ENCODE measurements at places on chromosomes 6 and 20.

DNA sequence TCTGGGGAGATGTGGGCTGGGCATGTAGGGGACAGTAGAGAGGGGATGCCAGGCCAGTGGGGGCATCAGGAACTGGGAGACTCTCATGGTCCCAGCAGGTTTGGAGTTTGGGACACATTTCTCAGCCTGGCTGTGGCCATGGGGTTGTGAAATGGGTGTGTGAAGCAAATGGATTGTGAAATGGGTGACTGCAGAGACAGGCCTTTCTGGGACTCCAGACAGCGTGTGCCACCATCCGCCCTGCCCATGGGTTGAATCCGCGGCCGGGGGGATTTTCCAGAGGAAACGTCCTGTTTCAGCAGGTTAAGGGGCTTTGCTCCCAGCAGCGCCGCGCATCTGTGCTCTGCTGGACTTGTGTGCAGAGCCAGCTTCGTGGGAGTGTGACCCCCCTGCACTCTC, 3.7 kb upstream of the PMEPA1 start:
- peak; percentile 28 for DNase-seq

DNA sequence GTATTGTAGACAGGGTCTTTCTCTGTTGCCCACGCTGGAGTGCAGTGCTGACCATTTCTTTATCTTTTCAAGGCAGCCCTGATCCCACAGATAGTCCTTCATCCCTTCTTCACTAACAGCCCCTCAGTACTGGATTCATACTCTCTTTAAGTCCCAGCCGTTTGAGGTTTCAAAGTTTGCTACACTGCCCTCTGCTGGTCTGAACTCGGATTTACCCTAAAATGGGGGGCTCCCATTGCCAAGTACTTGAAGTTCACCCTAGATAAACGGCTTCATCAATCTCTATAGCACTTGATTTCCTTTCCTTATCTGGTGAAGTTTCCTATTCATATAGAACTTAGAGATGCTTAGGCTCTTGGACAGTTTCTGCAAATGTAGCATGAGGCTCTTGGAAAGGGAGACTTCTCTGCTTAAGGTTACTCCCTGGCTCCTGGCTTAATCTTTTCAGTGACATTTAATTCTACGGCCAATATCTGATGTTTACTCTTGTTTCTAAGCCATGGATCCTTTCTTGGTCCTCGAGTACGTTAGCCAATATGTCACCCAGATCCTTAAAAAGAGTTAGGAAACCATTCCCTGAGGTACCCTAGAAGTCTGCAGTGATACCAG, 21.4 kb upstream of the PREP start:
- peak; percentile 50 for DNase-seq

- no peak for DNase-seq
Observed at GRCh38 chr6:127436578-127437110, 22.5 kb downstream of the KIAA0408 start.

DNA sequence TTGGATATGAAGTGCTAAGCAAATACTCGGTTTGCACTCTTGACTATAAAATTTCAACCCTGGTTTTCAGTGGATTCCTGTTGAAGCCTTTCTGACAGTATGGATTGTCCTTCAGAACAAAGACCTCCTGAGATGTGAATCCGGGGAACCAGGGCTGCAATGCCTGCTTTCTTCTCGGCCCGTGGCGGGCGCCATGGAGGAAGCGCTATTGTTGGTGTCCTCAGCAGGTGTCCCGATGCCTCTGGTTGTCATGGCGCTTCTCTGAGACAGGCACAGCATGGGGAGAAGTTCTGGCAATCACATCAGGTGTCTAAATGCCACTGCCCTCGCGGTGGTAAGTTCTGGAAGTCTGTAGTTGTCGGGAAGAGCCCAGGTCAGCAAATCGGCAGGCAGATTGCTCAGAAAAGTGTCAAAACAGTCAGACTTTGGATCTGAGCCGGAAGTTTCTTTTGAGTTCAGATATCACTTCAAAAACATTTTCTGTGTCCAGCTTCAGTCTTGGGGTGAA, 188.5 kb downstream of the CDH4 start:
- DNase-seq, result no peak

DNA sequence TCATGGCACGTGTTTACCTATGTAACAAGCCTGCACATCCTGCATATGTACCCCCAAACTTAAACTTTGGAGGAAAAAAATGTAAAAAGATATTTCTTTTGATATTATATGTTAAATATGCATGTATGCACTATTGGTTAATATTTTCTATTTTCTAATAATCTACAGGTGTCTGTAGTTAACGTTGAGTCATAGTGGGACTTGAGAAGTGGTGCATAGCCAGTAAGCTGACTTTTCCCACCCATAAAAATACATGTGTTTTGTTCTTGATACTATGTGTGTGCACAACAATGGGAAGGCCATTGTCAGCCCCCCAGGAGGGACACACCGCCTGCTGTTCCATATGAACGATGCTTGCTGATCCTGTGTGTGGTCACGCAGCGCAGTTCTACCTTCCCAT, 49.1 kb downstream of the FAM120B start:
- no peak for DNase-seq

GRCh38 chr6:163565140-163565539, 150.6 kb downstream of the QKI start:
- peak; percentile 61 for DNase-seq

GRCh38 chr6:29552512-29553051, 7.0 kb downstream of the UBD start:
- DNase-seq, result peak; percentile 78

GRCh38 chr6:150349546-150349945, 19.3 kb upstream of the IYD start:
- no peak for DNase-seq

DNA sequence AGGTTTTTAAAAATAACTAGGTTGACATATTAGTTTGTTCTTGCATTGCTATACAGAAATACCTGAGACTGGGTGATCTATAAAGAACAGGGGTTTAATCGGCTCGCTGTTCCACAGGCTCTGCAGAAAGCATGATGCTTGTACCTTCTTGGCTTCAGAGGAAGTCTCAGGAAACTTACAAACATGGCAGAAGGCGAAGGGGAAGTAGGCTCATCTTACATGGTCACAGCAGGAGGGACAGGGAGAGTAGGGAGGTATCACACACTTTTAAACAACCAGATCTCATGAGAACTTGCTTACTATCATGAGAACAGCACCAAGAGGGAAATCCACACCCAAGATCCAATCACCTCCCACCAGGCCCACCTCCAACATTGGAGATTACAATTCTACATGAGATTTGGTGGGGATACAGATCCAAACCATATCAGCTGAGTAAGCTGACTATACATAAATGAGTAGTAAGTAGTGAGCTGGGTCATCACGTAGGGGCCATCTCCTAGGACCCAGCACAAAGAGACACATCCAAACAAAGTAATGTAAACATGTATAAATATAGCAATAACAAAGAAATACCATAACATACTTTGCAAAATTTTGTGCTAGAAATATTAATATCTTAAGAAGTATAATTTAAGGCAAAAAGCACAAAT, 31.4 kb upstream of the SIRPG start:
- DNase-seq, result no peak

GRCh38 chr20:41617059-41617901, 897 bp downstream of the CHD6 start:
- peak; percentile 27 for DNase-seq

- DNase-seq, result peak; percentile 69
Observed at GRCh38 chr20:57622579-57623381, 2.6 kb upstream of the ZBP1 start.

- peak; percentile 13 for DNase-seq
Observed at GRCh38 chr6:11298651-11299420, 66.4 kb upstream of the NEDD9 start.

DNA sequence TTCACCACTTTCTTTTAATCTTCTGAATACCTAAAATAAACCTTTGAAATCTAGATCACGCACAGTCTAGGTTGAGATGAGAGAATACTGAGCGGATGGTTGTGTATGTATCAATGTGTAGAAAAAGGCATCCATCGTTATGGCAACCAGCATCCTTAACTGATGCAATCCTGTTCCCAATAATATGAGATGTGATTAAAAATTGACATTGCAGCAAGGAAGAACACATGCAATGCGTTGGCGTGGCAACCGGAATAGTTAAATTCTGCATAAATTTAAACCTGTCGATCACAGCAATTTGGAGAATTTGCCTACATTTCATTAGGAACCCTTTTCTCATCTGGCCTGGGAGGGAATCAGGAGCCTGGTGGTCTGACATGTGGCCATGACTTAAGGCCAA, 1.3 kb upstream of the L3MBTL1 start:
- DNase-seq, result no peak

DNA sequence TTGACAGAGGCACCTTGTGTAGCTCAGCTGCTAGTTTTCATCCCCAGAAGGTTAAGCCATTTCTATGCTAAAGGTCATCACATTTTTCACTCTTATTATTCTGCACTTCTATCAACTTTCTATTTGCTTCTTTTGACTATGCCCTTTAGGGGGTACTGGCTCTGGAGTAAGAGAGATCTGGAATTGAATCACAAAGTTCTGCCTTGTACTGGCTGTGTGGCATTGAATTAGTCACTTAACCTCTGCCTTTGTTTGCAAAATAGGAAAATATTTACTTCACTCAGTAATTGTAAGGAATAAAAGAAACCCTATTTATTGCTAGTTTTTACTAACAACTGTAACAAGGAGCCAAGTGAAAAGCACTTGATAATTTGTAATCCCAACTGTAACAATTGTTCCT, 56.8 kb upstream of the MTRF1L start:
- DNase-seq, result no peak

DNA sequence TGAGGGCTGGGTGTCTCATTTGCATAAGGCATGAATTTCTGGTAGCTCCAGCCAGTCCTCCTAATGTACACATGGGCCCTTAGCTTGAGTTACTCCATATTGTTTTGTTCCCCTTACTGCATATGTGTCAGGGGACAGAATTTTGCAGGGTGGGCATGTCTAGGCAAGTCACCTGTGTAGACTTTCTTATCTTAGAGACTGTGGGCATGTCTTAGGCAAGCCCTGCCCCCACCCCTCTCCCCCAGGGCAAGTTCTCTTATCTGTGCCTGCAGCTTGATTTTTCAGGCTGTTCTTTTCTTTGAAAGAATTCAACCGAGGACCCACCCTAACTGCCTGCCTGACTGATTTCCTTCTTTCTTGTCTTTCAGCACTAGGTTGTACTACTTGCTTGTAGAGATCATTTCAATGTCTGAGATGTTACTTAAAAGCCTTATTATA, 32.1 kb downstream of the NHLRC1 start:
- no peak for DNase-seq

GRCh38 chr6:125203395-125203794, 49.8 kb downstream of the TPD52L1 start:
- DNase-seq, result no peak

- no peak for DNase-seq
Observed at GRCh38 chr6:99490608-99491007, 24.6 kb downstream of the USP45 start.

- peak; percentile 10 for DNase-seq
Observed at GRCh38 chr6:144149894-144150709, at the start of gene STX11. STX11 (plus strand) TSS chr6:144150517; CDS start chr6:144186628, 36,111 bp downstream.

DNA sequence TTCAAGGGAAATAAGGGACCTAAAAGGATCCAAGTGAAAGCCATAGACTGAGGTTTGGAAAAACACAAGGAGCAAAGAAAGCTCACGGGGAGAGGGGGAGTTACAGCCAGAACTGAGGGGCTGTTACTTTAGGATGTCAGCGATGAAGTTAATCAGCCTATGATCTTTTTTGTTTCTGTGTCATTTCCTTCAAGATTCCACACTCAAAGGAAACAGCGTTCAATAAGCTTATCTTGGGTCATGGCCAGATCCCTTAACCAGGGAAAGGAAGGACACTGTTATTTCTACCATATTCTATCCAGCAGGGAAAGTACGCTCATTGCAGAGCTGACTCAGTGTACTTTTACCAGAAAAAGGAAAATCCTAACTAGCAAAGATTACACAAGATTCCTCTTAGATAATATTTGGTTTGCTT, 132.8 kb downstream of the PFDN4 start:
- peak; percentile 7 for DNase-seq

DNA sequence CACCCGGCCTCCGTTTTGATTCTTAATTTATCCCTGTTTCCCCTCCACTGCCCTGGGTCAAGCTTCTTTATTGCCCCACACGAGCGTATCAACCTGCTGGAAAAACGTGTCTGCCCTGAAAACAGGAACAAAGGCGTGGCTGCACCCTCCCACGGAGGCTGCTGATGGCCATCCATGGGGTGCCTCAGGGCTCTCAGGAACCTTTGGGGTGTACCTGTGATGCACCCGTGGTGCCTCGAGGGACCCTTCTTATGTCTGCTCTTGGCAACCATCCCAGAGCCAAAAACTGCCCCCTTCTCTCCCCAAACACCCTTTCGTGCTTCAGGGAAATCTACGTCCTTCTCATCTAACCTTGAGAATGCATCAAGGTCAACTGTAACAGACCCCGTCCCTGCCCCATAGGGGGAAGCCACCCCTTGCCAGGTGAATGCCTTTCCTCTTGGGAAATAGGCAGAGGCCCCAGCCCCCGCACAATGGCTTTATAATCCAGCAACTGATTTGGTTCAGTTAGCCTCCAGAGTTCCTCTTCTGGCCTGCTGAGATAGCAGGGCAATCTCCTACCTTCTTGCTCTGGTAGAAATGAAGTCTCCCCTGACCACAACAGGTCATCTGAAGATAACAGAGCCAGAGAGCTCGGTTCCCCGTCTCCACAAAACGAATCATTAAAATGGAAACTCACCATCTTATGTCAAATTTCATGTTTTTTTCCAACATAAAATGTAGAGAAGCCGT, 29.4 kb downstream of the PSMG4 start:
- DNase-seq, result no peak

- DNase-seq, result no peak
Observed at GRCh38 chr6:140237251-140237650, 862.8 kb upstream of the CITED2 start.

GRCh38 chr20:23129891-23130621, 43.9 kb upstream of the CD93 start:
- DNase-seq, result no peak

- no peak for DNase-seq
Observed at GRCh38 chr20:4896971-4897497, 104.3 kb downstream of the SLC23A2 start.
